ENCODE measurements at places on chromosomes 6 and 20.

DNA sequence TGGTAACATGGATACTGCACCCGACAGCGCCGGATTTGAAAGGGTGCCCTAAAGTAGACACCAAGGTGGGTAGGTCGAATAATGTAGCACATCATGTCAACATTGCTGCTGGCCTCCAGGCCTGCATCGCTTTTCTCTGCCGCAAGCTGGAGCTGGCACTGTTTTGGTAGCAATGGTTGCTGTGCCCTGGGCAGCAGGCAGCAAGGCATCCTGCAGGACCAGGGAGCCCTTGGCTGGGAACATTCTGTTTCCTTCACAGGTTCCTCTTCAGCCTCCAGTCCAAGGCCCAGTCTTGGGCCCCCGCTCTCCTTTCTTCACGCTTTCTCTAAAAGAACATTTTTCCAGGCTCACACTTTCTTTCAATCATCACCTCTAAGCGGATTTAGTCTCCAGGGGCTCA is 365.8 kb upstream of the JARID2 start:
- no peak for DNase-seq

DNA sequence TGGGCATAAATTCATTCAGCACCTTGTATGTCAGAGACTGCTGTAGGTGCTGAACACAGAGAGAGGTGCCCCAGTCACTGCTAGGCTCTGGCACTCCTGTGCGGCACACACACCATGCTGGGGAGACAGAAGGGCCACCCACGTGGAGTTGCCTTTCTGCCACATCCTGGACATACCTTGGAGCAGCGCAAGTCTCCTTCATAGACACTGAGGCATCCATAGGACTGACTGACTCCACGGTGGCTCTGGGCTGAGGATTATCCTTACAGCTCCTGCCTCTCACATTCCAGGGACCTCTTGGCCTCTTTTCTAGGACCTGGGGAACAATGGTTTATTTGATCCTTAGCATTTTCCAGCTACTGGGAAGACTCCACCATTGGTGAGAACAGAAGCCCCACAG is 26.0 kb upstream of the SLC22A23 start:
- DNase-seq, result no peak

DNA sequence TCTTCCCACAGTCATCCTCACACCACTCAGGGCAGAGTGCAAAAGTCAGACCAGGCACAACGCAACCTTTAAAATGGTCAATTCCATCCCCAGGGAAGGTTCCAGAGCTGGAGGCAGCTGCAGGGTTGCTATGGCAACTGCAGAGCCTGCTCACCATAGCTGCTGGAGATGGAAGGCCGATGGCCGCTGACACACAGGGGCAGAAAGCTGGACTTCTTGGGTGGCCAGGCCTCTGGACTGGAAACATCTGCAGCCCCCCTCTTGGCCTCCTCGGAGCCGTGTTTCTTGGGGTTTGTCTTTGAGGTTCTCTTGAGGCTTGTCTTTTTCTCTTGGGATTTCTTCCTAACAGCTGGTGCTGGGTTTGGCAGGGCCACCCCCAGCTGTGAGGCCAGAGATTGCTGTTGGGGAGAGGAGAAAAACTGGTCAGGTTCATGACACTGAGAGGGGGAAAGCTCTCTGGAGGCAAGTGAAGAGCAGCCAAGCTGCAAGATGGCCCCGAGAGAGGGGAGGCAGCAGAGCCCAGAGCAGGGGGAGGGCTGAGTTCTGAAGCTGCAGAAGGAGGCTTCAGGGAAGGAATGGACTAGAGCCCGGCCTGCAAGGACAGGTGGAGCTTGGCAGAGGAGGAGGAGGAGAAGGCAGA is 10.2 kb downstream of the BNIP5 start:
- no peak for DNase-seq

- DNase-seq, result no peak
These were observed 85.2 kb downstream of the FKBP5 start for GRCh38 chr6:35603326-35604202.

GRCh38 chr6:169915769-169916550 is 164.5 kb downstream of the ERMARD start:
- DNase-seq, result no peak

DNA sequence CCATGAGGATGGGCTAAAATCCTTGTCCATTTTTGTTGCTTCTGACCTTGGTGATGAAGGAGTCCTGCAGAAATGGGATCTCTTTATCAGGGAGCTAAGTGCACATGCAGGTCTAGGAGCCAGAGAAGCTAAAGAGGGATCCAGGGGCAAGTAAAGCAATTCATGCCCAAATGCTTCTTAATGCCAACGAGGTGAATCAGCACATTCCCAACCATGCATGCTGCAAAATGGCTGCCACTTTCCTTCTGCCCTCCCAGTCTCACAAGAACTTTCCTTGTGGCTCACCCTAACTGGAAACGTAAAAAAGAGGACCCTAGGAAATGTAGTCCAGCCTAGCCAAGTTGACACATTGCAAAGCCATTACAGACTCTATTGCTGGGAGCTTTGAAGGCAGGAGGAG is 298.4 kb downstream of the MAFB start:
- no peak for DNase-seq

GRCh38 chr20:1017677-1018076 is 15.6 kb upstream of the RSPO4 start:
- no peak for DNase-seq

DNA sequence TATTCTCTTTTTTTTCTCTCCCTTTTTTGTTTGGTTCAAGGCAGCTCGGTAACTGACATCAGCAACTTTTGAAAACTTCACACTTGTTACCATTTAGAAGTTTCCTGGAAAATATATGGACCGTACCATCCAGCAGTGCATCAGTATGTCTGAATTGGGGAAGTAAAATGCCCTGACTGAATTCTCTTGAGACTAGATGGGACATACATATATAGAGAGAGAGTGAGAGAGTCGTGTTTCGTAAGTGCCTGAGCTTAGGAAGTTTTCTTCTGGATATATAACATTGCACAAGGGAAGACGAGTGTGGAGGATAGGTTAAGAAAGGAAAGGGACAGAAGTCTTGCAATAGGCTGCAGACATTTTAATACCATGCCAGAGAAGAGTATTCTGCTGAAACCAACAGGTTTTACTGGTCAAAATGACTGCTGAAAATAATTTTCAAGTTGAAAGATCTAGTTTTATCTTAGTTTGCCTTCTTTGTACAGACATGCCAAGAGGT is 10.6 kb downstream of the HEY2 start:
- DNase-seq, result no peak

DNA sequence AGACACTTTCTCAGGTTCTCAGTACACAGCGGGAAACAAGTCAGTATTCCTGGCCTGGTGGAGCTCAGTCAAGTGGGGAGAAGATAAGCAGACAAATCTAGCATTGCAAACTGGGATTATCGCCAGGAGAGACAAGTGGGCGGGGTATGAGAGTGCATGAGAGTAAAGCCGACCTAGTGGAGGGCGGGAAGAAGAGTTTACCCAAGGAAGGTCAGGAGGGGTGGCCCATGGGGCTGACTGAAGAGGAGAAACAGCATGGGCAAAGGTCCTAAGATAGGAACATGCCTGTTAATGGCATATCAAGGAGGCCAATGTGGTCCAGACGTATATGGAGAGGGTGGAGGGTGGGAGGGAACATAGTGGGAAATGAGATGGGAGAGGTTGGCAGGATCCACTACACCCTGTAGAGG is 12.4 kb upstream of the CSNK2A1 start:
- peak; percentile 17 for DNase-seq

- no peak for DNase-seq
These were observed 69.7 kb upstream of the ADTRP start for GRCh38 chr6:11848346-11848651.

DNA sequence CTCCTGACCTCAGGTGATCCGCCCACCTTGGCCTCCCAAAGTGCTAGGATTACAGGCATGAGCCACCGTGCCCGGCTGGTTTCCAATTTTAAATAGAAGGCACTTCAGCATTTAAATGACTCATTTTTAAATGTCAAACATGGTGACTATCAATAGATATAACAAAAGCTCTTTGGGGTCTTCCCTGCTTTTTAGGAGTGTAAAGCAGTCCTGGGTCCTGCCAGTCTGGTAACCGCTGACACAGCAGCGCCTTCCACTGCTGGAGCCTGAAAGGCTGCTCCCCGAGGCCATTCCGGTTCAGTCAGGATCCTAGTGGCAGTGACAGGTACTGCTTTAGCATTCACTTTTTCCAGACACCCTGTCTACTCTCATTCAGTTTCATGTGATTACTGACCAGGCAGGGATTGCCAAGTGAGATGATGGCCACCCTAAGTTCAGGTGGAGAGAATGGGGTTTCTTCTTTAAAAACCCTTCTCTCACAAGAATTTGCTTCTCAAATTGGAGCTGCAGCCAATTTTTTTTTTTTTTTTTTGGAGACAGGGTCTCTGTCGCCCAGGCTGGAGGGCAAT is 5.1 kb downstream of the DIDO1 start:
- DNase-seq, result peak; percentile 75

GRCh38 chr6:40383348-40384115 is 203.6 kb downstream of the LRFN2 start:
- DNase-seq, result no peak

DNA sequence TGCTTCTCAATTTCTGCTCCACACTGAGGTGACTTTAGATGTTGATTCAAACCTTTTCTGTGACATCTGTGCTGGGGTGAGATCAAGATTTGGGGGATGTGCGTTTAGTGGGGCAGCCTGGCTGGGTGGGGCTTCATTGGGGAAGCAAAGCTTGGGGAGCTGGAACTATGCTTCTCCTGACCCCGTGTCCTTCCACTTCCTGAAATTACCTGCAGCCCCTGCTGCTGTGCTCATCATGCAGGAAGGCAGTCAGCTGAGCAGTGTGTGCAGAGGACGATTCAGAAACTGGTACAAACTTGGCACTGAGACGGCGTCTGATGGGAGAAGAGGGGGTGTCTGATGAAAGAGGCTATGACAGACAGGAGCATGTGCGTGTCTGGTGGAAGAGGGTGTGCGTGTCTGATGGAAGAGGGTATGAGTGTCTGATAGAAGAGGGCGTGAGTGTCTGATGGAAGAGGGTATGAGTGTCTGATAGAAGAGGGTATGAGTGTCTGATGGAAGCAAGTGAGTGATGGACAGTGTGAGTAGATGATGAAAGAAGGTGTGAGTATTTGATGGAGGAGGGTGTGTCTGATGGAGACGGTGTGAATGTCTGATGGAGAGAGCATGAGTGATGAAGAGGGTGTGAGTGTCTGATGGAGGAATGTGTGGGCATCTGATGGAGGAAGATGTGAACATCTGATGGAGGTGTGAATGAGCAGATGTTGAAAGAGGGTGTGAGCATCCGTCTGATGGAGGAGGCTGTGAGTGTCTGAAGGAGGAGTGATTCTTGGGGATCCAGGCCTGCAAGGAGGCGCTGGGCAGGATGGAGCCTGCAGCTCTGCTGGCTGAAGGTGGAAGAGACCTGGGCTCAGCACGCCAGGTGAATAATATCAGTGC is 103.4 kb downstream of the SYCP2 start:
- no peak for DNase-seq

Data from HEK293T (cell line).